ENCODE measurements at places on chromosomes 2 and 18.
A peak's percentile ranks its signal among the peaks of the same experiment; 100 is the strongest.

DNA sequence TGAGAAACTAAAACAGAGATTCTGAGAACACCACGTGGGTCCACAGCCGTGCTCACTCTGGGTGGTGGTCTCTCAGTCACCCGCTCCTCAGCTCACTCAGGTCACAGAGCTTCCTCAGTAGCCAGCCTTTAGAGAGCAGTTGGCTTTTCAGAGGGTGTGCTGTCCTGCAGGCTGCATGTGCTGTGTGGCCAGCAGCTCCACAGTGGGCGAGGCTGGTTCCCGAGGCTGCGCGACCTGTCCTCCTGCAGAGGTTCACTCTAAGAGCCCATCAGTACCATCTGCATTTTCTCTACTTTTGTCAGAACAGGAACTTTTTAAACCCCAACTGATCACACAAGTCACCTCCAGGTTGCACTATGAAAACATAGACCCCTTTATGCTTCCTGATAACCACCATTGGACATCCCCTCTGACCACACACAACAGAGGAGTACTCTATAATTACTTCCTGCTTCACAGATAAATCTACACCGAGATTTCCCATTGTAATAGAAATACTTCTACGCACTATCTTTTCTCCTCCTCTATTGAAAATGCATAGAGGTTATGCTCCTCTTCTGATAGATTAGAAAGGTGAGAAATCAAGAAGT, 93.1 kb downstream of the GYPC start:
- no peak overlapping the region for H3K27ac ChIP-seq
- no peaks in the 10 kb centered on the region for H3K36me3 ChIP-seq
- peaks cover 3% of the 10 kb centered on the region for H3K4me1 ChIP-seq
- H3K4me3 ChIP-seq = no peak overlapping the region
- no peaks in the 10 kb centered on the region for H3K27me3 ChIP-seq

GRCh38 chr2:104434318-104434792, 419.6 kb upstream of the POU3F3 start:
- peaks cover 4% of the 10 kb centered on the region for H3K4me1 ChIP-seq
- H3K27ac ChIP-seq = peak overlapping the region; percentile 90
- peak; percentile 84 for DNase-seq
- peak overlapping the region; percentile 32 for H3K4me3 ChIP-seq
- H3K36me3 ChIP-seq = no peaks in the 10 kb centered on the region
- no peaks in the 10 kb centered on the region for H3K27me3 ChIP-seq

DNA sequence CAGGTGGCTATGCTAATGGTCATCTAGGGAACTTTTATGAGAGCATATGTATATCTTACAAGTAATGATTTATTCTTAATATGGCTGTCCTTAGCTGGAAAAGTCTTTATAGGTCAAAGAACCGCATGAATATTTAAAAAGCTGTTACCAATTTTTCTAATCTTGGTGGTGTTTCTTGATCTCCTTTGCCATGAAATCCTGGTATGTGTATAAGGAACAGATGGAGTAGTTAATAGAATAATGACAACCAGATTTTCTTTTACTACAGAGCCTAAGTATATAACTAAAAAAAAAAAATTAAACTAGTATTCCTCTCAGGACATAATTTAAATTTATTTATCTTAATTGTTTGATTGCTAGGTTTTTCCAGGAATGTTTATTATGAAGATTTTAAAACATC, 74.5 kb downstream of the RHBDD1 start:
- H3K36me3 ChIP-seq = no peaks in the 10 kb centered on the region
- no peak for DNase-seq
- no peaks in the 10 kb centered on the region for H3K4me1 ChIP-seq
- no peaks in the 10 kb centered on the region for H3K27me3 ChIP-seq
- no peak overlapping the region for H3K4me3 ChIP-seq
- H3K27ac ChIP-seq = no peak overlapping the region

GRCh38 chr2:84850471-84850870, 30.4 kb downstream of the TRABD2A start:
- DNase-seq = peak; percentile 39
- peaks cover 19% of the 10 kb centered on the region for H3K27me3 ChIP-seq
- H3K27ac ChIP-seq = no peak overlapping the region
- no peak overlapping the region for H3K4me3 ChIP-seq

DNA sequence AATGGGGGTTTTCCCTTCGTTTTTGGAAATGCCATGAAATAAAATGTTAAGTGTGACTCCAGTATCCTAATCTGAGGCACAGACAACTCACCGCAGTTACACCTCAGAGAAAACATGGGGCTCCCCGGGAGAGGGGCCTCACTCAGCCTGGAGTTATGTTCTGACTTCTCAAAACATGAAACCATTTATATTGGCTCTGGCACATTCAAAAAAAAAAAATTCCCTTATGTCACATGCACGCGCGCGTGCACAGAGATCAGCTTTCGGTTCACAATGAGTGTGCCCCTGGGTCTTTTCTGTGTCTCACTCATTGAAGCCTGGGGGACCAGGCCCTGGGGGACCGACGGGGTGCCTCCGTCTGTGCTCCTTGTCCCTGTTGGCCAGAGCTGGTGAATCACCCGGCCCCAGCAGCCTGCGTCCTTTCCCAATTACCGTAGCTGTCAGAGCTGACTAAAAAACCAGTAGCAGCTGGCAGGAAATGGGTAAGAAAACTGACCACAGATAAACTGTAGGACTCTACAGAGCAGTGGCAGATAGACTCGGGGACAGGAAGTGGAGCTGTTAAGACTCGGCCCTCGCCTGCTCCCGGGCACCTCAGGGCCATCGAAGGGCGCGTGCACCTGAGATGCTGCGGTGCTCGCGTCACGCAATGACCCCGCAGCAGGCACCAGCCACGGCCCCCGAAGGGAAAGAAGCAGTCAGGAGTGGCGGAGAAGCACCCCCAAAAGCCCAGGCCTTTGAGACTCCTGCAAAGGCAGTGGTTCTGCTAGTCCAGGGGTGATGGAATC, 138.3 kb upstream of the ID2 start:
- DNase-seq = peak; percentile 38
- no peak overlapping the region for H3K4me3 ChIP-seq

- peak; percentile 38 for DNase-seq
- no peaks in the 10 kb centered on the region for H3K36me3 ChIP-seq
- no peak overlapping the region for H3K27ac ChIP-seq
- H3K27me3 ChIP-seq = no peaks in the 10 kb centered on the region
- H3K4me1 ChIP-seq = no peaks in the 10 kb centered on the region
These were observed 79.0 kb downstream of the EDAR start for GRCh38 chr2:108910011-108910431.

GRCh38 chr2:180682871-180683270, 297.5 kb upstream of the UBE2E3 start:
- H3K4me1 ChIP-seq = no peaks in the 10 kb centered on the region
- DNase-seq = no peak
- no peak overlapping the region for H3K4me3 ChIP-seq
- H3K36me3 ChIP-seq = no peaks in the 10 kb centered on the region

DNA sequence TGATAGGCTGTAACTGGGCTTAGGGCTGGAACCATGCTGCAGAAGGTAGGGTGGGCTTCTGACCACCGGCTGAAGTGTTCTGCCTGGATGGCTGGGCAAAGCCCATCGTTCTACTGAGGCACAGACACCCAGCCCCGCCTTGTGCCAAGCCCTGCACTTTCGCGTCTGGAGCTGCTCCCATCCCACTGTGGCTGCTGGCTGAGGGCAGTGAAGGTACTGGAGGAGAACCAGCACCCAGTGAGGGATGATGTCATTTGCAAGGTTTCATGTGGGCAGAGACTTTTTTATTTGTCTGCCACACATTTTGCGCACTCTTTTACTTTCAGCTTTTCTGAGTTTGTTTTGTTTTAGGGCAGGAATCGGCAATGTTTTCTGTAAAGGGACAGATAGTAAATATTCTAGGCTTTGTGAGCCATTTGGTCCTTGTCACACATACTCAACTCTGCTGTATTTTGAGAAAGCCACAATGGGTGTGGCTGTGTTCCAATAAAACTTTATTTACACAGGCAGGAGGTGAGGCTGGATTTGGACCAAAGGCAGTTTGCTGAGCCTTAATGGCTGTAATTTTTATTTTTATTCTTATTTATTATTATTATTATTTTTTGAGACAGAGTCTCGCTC, 85.6 kb downstream of the ASB1 start:
- no peaks in the 10 kb centered on the region for H3K36me3 ChIP-seq
- H3K4me3 ChIP-seq = no peak overlapping the region
- no peak for DNase-seq
- H3K4me1 ChIP-seq = peaks cover 10% of the 10 kb centered on the region
- no peaks in the 10 kb centered on the region for H3K27me3 ChIP-seq
- no peak overlapping the region for H3K27ac ChIP-seq

- no peak overlapping the region for H3K27ac ChIP-seq
- no peaks in the 10 kb centered on the region for H3K4me1 ChIP-seq
- no peak overlapping the region for H3K4me3 ChIP-seq
- no peaks in the 10 kb centered on the region for H3K36me3 ChIP-seq
These were observed 191.7 kb downstream of the ANKRD36C start for GRCh38 chr2:95799892-95800291.

DNA sequence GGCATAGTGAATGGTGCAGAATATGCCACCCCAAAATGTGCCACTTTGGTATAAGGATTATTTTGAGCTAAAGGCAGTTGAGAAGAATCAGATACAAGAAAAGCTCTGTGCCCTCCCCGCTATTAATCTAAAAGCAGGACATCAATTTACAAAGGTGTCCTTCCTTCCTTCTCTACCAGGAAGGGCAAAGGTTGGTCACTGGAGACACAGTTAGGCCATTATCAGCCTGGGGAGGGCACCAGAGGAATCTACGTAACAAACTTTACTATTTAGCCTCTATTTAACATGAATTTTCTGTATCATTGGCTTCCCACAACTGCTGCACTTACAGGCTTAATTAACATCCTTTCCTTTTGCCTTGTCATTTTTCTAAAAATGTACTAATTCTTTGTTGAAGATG, 52.6 kb downstream of the MEP1B start:
- H3K27ac ChIP-seq = no peak overlapping the region
- DNase-seq = no peak
- no peaks in the 10 kb centered on the region for H3K36me3 ChIP-seq
- no peaks in the 10 kb centered on the region for H3K27me3 ChIP-seq

DNA sequence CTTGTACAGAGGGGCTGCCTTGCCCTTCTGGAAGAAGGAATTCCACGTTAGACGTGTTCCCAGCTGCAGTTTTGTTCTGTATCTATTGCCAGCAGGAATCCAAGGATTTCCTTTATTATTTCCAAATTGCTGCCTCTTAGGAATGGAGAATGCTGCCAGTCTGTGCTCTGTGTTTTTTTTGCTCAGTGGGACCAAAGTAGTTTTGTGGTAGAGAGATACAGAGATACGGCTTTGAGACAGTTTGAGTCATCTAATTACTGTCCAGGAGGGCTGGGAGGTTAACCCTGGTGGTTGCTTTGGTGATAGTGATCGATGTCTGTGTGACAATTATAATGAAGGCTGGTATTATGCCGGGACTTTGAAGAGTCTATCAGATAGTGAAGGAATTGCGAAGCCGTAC, 26.3 kb downstream of the ASAP2 start:
- DNase-seq = peak; percentile 18
- no peaks in the 10 kb centered on the region for H3K27me3 ChIP-seq
- no peak overlapping the region for H3K27ac ChIP-seq
- H3K4me1 ChIP-seq = no peaks in the 10 kb centered on the region

GRCh38 chr2:241136191-241136590, 13.1 kb downstream of the PASK start:
- no peaks in the 10 kb centered on the region for H3K27me3 ChIP-seq
- H3K4me1 ChIP-seq = no peaks in the 10 kb centered on the region
- no peak overlapping the region for H3K27ac ChIP-seq
- no peak overlapping the region for H3K4me3 ChIP-seq
- peaks cover 43% of the 10 kb centered on the region for H3K36me3 ChIP-seq

GRCh38 chr18:9810994-9811705, 74.6 kb upstream of the TXNDC2 start:
- no peak overlapping the region for H3K27ac ChIP-seq
- H3K4me1 ChIP-seq = peaks cover 4% of the 10 kb centered on the region
- H3K4me3 ChIP-seq = no peak overlapping the region
- no peaks in the 10 kb centered on the region for H3K36me3 ChIP-seq
- peak; percentile 69 for DNase-seq

- no peak overlapping the region for H3K27ac ChIP-seq
- H3K36me3 ChIP-seq = no peaks in the 10 kb centered on the region
- H3K4me1 ChIP-seq = no peaks in the 10 kb centered on the region
- no peak overlapping the region for H3K4me3 ChIP-seq
- peaks cover 48% of the 10 kb centered on the region for H3K27me3 ChIP-seq
- DNase-seq = no peak
These were observed 271.0 kb downstream of the NEDD4L start for GRCh38 chr18:58315041-58315440.

- no peak overlapping the region for H3K4me3 ChIP-seq
- no peak for DNase-seq
- no peaks in the 10 kb centered on the region for H3K27me3 ChIP-seq
- no peaks in the 10 kb centered on the region for H3K4me1 ChIP-seq
- H3K36me3 ChIP-seq = no peaks in the 10 kb centered on the region
These were observed 166.5 kb upstream of the COPS8 start for GRCh38 chr2:236919209-236919608.

- no peaks in the 10 kb centered on the region for H3K4me1 ChIP-seq
- no peak overlapping the region for H3K27ac ChIP-seq
- no peaks in the 10 kb centered on the region for H3K36me3 ChIP-seq
These were observed 86.4 kb upstream of the MYCN start for GRCh38 chr2:15853903-15854302.

DNA sequence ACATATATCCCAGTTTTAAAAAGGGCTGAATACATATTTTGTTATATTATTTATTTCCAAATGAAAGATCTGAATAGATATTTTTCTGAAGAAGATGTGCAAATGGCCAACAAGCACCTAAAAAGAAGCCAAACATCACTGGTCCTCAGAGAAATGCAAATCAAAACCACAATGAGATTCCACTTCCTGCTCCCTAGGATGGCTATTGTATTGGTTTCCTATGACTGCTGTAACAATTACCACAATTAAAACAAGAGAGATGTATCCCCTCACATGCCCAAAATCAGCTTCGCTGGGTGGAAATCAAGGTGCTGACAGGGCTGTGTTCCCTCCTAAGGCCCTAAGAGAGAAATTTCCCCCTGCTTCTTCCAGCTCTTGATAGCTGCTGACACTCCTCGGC, 23.2 kb downstream of the ABCB11 start:
- H3K27me3 ChIP-seq = no peaks in the 10 kb centered on the region
- no peak overlapping the region for H3K27ac ChIP-seq
- H3K36me3 ChIP-seq = no peaks in the 10 kb centered on the region
- DNase-seq = no peak
- peaks cover 22% of the 10 kb centered on the region for H3K4me1 ChIP-seq

GRCh38 chr2:236657215-236657614, 87.6 kb downstream of the ACKR3 start:
- H3K4me1 ChIP-seq = peaks cover 20% of the 10 kb centered on the region
- H3K4me3 ChIP-seq = no peak overlapping the region
- H3K27me3 ChIP-seq = no peaks in the 10 kb centered on the region
- no peaks in the 10 kb centered on the region for H3K36me3 ChIP-seq
- no peak for DNase-seq

GRCh38 chr2:223044092-223044836, 7.7 kb upstream of the KCNE4 start:
- H3K27ac ChIP-seq = no peak overlapping the region
- no peaks in the 10 kb centered on the region for H3K36me3 ChIP-seq
- H3K4me3 ChIP-seq = no peak overlapping the region
- H3K4me1 ChIP-seq = no peaks in the 10 kb centered on the region
- H3K27me3 ChIP-seq = no peaks in the 10 kb centered on the region

GRCh38 chr2:27322766-27323595, at the start of gene MPV17:
TSS of gene MPV17 (minus strand) at chr2:27323097. CDS start at chr2:27322517, 580 bp downstream.
- peak; percentile 98 for DNase-seq
- peaks cover 22% of the 10 kb centered on the region for H3K36me3 ChIP-seq
- H3K4me3 ChIP-seq = peak within 1 kb of the TSS; percentile 98

- no peak for DNase-seq
- H3K27me3 ChIP-seq = no peaks in the 10 kb centered on the region
- peaks cover 3% of the 10 kb centered on the region for H3K4me1 ChIP-seq
- H3K36me3 ChIP-seq = no peaks in the 10 kb centered on the region
- no peak overlapping the region for H3K27ac ChIP-seq
- H3K4me3 ChIP-seq = no peak overlapping the region
These were observed 98.4 kb upstream of the GLS start for GRCh38 chr2:190782264-190782663.
